ENCODE measurements at places on chromosomes 12 and 14.
A peak's percentile ranks its signal among the peaks of the same experiment; 100 is the strongest.

- peak; percentile 52 for DNase-seq
Measured at GRCh38 chr12:51886021-51886710, 1.7 kb upstream of the ANKRD33 start.

DNA sequence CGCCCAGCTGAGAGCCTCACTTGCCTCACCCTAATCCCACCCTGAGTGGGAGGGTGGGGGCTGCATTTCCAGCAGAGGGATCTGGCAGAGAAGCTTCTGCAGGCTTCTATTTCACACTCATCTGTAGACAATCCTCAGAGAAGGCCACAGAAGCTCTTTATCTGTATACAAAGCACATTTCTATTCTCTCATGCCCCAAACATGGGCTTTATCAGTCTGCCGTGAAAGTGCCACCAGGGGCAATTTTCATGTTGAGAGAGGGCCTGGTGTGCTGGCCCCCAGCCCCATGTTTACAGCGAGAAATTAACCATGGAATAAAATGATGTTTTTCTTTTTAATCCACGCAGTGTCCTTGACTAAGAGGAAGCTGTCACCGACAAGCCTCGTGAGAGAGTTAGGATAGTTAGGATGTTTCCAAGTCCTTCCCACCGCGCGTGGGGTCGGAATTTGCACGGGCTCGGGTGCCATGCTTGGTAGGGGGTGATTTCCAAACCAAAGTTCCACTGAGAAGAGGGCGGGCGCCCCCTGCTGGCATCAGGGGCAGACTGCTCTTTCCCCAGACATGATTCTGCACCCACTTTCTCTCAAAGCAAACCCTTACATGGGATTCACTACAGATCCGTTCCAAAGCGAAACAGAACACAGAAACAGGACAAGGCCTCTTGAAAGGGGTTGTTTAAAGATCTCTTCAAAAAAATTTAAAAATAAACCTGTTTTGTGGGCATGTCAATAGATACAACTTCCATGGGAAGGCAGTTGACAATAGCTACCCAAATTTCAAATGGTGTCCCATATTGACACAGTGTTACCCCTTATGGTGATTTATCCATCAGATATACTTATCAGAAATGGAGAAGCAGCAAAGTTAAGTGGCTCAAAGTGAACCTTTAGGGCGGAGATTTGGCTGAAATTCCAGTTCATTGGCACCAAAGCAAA, 19.4 kb downstream of the BDKRB1 start:
- peak; percentile 63 for DNase-seq

DNA sequence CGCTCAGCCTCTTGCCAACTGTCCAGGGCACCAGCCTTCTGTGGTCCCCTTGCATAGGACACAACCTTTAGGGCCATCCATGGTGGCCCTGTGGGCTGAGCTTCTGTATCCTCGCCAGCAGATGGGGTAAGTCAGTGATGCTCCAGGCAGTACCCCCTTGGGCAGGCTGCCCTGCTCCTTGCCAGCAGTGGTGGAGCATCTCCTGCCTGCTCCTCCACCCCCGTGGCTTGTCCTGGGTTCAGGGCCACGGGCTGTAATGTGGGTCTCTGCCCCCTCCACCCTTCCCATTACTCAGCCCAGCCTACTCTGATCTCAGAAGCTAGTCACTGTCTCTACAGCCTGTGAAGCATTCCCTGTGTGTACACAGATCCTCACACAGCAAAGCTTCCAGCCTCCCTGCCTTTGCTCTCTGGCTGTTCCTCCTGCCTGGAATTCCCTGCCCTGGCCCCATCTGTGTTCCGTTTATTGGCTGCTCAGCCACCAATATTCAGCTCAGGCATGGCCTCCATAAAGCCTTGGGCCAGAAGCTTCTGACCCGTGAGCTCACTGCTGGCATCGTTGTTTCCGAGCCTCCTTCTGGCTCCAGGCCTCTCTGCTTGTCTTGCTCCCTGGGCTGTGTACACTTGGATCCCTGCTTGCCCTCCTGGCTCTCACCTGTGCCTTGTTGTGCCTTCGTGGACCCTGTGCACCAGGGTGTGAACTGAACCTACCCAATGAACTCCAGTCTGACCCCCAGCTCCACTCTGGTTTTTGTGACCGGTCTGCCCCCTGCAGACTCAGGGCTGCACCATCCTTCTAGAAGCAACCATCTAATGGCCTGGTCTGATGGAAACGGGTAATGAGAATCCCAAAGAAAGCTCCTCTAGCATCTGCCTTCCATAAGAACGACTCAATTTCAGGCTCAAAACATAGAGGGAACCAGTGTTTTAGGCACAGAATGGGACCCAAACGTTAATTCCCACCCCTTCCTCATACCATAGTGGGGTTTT, 177.0 kb upstream of the PRMT8 start:
- DNase-seq = no peak

DNA sequence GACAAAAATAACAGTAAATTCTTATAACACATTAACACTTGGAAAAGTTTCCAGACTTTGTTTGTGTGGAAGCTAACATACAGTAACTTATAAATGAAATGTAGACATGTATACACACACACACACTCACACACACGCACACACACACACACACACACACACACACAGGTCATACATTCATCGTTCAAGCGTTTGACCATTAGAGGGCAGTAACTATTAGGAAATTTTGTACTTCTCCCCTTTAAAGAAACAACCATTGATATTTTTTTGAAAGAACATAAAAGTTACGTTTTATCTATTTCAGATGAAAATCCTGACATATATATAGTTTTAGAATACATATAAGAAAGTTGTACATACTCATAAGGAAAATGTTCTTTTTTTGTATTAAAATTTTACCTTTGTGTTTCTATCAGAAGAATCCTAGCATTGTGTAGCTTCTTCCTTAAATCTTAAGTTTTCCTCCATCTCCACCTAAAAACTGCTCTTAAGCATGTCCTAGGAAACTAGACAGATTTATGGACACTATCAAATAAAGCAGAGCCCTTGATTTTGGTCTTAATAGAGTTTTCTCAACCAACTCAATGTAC, 29.0 kb downstream of the PTPRQ start:
- no peak for DNase-seq

DNA sequence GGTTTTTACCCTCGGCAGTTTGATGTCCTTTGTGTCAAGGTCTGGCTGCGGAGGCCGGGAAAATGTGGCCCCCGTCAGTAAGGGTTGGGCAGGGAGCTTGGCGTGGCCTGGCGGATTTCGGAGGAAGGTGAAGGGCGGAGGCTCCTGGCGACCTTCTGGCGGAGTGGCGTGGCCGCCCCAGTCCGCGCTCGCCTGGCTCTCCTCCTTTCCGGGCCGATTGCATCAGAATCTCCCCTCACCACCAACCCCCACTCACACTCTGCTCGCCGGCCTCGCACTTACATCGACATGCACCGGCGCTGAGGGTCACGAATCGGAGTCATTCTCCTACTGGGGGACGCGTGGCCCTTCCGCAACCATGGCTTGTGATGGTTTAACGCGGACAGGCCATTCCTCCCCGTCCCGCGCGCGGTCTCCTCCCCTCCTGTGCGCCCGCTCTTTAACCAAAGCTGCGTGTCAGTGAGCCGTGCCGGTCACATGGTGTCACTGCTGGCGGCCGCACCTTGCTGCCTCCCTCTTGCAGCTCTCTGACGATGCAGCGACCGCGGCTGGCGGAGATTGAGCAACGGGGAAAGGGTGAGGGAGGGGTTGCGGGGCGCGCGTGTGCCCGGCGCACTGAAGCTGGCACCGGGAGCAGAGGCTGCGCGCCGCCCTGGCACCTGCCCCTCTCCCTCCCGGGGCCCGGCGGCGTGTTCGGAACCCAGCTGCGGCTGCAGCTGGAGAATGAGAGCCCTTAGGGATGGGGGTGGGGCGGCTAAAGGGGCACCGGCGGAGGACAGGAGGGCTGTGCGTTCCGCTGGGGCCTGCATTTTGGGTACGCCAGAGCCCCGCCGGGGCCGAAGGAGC, at the start of gene SLC38A1:
TSS of gene SLC38A1 (minus strand) at position 461 of the 846 bp plus-strand sequence. CDS start 29,243 bp downstream, outside the sequence.
- DNase-seq = peak; percentile 91

DNA sequence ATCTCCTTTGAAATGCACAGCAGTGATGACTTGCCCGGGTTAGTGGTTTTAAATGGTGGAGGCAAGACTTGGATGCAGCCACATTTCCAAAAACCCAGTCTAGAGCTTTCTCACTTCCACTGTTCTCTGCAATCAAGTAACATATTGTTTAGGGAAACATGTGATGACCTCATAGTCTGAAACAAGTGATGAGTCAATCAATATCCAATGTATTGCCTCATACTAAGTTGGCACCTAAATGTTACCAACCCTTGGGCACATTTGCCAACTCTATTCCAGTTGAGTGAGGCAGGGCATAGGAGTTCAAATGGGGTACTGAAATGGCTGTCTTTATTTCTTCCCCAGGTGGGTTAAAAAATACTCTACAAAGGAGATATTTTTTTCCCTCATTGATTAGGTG, 1105.4 kb downstream of the VRK1 start:
- DNase-seq = no peak

DNA sequence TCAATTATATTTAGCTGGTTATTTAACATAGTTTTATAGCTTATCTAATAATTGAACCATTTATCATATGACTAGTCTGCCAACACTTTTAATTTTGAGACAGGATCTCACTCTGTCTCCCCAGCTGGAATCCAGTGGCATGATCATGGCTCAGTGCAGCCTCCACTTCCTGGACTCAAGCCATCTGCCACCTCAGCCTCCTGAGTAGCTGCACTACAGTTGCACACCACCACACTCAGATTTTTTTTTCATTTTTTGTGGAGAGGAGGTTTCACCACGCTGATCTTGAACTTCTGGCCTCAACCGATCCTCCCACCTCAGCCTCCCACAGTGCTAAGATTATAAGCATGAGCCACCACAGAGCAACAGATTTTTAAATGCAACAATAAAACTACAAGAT, 151.4 kb upstream of the MDGA2 start:
- no peak for DNase-seq

- DNase-seq = no peak
Measured at GRCh38 chr12:32483993-32484392, 84.6 kb downstream of the FGD4 start.

DNA sequence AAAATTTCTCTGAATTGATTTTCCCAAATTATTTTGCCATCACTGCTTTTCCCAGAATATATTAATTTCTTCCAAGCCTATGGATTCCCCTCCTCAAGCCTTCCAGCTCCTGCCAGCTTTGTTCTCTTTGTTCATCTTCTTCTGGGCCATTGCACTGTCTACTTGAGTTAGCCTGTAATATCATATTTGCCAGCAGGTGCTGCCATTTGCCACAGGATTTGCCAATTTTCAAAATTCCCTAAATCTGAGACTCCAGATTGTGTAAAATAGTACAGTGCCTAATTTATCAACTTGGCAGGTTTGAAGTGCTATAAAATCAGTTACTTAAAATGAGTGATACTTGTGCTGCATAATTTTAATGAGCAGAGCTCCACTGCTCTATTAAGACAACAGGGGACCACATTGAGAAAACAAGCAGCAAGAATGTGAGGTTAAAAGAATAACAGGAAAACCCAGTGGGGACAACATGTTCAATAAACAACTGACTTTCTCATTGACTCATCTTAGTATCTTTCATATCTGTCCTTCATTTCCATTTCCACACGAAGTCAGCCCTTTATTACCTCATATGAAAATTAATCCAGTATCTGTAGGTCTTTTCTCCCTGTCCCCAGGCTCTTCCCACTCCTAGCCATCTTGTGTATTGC, 84.6 kb upstream of the CCDC196 start:
- no peak for DNase-seq

- no peak for DNase-seq
Measured at GRCh38 chr14:97312910-97313309, 515.7 kb downstream of the VRK1 start.

DNA sequence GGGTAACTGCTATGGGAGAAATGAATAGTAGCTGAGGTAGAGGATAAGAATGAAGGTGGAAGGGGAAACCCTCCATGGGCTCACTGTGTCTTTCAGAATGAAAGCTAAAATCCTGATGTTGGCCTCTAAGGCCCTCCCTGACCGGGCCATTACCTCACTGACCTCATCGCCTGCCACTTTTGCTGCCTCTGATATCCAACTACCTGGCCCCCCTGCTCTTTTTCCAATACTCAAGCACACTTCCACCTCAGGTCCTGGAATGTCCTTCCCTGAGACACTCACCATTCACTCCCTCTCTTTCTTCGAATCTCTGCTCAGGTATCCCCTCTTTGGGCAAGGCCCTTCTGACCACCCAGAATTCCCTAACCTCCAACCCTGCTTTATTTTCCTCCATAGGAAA, 1.4 kb upstream of the BATF start:
- no peak for DNase-seq

GRCh38 chr12:26135571-26135970, 10.7 kb upstream of the BHLHE41 start:
- DNase-seq = no peak

- no peak for DNase-seq
Measured at GRCh38 chr12:39772821-39773259, 153.2 kb upstream of the ABCD2 start.
